ENCODE measurements at places on chromosomes 7 and 10.

GRCh38 chr10:62710182-62710581 is 94.3 kb upstream of the ADO start:
- no peak for DNase-seq

DNA sequence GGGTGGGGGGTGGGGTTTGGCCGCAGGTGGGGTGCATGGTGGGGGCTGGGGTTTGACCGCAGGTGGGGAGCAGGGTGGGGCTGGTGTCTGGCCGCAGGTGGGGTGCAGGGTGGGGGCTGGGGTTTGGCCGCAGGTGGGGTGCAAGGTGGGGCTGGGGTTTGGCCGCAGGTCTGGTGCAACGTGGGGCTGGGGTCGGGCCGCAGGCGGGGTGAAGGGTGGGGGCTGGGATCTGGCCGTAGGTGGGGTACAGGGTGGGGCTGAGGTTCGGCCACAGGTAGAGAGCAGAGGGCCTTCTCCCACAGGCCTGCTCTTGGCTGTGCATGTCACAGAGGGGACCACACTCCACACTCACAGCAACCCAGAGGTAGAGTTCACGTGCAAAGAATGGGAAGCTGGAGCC is 586.6 kb downstream of the PTPRN2 start:
- DNase-seq: no peak

DNA sequence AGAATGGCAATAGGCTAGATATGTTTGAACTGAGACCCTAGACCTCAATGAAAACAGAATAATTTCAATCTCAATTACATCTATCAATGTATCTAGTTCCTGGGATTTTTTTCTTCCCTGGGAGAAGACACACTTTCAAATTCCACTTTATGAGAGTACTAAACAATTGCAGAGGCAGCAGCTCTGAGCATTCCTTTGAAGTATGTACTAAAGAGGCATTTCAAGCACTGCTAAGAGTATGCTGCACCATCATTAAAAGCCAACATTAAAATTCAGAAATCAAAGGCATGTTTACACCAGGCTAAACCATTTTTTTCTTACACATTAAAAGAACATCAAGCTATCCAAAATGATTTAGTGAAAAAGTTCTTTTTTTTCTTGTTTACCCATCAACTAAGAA is 297.9 kb upstream of the CACNA2D1 start:
- DNase-seq: no peak

DNA sequence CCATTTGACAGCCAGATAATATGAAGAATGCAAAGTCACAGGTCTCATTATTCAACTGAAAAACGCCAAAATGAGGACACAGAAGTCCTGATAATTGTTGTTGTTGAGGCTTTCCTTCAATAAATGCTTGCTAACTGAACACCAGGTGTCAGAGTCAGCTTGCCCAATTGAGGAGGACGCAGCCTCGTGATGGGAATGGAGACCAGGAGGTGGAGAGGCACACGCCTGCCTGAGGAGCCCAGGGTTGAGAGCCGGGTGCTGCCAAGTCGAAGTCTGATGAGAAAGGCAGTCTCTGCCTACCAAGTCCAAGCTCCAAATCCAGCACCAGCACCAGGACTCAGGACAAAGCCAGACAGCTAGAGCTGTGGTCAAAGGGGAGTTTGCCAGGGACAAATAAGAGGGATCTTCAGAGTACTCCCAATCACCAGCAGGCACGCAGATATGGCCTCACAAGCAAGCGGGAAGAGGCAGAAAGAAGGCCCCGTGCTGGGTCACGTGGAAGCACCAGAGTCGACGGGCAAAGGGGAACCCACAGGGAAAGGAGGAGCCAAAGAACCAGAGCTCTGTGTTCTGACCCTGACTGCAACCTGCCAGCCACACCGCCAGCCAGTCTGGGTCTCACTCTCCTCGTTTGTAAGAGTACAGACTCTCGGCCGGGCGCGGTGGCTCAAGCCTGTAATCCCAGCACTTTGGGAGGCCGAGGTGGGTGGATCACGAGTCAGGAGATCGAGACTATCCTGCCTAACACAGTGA is 47.6 kb downstream of the VOPP1 start:
- DNase-seq: no peak

GRCh38 chr7:135886345-135887132 is 90.6 kb downstream of the MTPN start:
- no peak for DNase-seq

GRCh38 chr7:17307969-17308648 is 9.7 kb downstream of the AHR start:
- DNase-seq: no peak

GRCh38 chr7:148697256-148698006 is 1.3 kb upstream of the CUL1 start:
- DNase-seq: no peak

DNA sequence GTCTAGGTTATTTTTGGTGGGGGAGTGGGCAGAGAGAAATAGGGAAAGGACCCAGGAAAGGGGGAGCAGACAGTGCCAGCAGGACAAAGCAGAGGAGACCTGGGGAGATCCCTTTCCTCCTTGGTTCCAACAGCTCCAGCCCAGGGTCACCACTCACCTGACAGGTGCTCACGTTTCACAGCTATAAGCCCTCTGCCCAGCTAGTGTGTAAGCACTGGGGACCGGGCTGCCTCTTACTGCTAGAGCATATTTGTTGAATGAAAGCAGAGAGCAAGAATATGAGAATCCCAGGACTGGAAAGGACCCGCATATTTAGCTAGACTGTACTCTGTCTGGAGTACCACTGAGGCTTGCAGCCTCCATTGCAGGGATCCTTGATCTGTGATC is 6.7 kb downstream of the ZCCHC24 start:
- no peak for DNase-seq

DNA sequence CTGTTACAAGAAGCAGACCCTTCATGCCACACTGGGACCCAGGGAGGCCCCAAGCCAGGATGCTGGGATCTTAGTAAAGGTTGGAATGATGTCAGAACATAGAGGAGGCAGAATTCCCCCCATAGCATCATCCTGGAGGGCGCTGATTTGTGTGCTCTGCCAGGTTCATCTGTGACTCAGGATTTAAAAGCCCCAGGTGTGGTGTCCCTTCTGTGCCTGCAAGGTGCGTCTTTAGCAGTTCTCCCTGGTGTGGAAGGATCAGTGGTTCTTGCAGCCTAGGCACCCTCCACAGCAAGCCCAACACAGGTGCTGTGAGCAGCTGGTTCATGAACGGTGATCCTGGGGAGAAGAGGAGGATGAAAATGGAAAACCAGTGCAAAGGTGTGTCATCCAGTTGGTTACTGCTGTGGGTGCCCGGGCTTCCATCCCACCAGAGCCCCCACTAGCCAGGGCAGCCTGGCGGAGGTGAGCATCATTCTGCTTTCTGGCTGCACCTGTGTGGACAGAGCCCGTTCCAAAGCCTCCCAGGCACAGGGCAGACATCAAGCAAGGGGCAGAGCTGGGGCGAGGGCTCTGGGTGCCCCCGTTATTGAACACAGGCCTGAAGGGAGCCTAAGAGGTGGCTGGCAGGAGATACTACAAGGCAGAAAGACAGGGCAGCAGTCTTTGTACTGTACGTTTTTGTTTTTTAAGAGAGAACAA is 49.5 kb downstream of the IKZF1 start:
- no peak for DNase-seq

DNA sequence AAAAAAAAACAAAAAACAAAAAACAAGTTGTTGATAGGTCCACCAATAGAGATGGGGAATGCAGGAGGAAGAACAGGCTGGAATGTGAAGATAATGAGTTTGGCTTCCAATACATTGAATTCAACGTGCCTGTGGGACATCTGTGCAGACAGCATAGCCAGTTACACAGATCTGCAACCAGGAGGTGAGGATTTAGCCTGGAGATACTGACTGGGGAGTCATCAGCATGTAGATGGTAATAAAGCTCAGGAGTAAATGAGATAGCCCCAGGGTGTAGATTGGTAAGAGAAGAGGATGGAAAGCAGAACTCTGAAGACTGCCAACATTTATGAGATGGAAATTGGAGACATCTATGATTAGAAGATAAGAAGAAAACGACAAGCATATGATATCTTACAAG is 4.7 kb upstream of the TRIM8 start:
- DNase-seq: no peak

DNA sequence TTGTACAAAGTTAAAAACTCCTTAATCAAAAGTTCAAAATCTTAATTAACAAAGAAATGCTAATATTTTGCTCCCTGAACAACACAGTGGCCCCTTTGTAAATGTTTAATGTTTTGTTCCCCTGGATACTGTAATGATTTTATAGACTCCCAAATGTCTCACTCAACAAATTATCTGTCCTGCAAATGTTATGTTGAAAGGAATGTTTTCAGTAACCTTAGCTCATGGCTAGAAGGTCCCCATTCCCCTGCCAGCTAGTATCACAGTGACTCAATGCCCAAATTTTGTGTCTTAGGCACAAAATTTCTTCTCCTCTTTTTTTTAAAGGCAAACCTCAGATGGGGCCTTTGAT is 298.9 kb downstream of the ELMO1 start:
- no peak for DNase-seq

DNA sequence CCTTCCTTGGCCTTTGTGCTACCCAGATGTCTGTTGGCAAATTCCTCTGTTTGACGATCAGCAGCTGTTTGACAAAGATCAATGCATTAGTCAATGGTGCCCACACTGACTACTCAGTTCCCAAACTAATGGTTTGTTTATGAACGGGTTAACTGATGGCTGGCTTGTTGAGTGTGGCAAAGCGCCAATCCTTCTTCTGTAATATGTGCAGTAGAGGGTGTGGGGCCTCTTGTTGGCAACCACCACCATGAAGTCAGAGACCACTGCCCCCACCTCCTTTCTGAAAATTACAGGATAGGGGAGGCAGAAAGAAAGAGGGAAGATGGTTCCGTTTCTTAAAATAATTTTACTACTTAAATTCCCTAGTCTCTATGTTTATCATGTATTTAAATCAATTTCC is 2.6 kb upstream of the PLCE1 start:
- DNase-seq: no peak

DNA sequence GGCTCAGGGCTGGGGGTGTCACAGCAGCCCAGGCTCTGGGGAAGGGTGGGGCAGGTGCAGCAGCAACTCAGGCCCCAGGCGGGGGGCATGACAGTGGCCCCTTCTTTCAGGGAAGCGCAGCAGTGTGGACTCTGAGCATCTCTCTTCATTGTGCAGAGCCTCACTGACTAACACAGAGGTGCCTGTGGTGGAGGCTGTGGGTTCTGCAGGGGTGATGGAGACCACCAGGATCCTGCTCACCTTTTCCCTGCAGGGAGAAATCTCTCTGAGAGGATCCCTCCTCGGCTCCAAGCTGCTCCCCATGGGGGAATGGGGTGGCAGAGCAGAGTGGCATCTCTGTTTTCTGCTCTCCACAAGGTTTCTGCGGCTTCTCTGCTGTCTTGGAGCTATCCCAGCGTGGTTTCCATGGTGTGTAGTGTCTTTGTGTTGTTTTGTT is 37.8 kb upstream of the SHH start:
- no peak for DNase-seq

DNA sequence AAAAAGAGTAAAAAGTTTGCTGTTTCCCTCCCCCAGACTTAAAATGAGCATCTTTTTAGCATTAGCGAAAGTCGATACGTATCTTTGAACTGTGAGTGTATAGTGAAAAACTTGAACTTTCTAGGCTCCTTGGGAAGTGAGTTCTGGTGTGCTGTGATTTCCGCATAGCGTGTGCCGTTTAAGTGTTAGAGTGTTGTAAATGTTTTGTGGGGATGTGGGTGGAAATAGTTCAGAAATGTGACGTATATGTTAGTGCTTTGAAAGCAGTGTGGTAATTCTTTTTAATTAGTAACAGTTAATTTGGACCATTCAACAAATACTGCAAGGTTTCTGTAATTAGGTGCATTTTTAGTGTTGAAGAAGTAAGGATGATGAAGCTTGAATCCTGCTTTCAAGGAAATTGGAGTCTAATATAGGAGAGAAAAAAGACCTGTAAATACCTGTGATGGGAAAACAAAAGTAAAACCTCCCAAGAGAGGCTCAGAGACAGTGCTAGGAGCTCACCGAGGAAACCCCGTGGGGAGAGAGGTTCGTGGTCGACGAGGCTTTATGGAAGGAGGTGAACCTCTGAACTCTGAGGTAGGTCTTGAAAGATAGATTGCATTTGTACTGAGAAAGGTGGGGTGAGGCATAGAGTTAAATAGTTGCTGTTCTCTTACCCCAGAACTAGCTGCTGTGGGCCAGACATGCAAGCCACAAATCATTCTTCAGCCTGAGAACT is 40.8 kb downstream of the RBM33 start:
- DNase-seq: no peak

DNA sequence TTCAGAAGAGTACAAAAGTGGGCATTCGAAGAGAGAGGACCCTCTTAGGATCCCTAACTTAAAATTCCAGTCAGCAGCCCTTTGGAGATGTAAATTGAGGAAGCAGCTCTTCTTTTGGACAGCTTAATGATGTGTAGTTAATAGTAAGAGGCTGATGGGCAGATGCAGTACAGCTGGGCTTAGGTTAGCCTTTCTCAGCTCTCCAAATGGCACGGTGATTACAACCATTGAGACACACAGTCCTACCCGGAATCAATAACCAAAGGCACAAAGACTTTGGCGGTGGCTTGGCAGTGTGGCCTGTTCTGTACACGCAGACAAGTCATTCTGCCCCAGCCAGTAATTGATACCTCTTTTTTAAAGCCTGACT is 26.8 kb downstream of the GAD2 start:
- no peak for DNase-seq

DNA sequence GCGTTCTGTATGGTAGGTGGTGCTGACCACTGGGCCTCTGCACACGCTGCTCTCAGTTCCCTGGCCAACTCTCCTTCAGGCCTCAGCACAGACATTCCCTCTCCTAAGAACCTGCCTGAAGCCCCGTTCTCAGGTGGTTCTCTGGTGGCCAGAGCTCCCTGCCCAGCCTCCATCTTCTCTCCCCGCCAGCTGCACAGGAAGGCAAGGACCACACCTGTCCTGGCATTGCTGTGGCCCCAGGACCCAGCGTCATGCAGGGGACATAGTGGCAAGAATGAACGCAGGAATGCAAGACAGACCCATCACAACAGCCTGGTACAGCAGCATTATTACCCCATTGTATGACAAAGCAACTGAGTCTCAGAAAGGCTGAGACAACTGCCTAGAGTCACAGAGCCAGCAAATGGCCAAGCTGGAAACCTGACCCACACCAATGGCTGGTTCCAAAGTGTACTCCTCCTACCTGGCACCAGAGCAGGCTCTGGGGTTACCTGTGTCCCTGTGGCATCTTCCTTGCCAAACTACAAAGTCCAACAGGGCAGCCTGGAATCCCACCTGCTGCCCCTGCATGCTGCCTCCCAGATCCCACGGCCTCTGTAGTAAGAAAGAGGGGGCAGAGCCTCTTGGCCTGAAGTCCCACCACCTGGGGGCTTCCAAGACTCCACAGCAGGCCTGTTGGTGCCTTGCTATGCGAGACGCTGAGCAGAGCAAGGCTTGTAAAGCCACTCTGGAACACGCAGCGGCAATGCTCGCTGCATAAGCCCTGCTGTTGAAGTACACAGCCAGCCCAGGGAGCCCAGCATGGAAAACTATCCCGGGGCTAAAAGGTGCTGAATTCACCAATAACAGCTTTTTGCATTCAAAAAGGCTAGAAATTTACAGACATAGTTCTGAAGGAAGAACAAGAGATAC is 73.3 kb downstream of the CHST15 start:
- no peak for DNase-seq

- no peak for DNase-seq
Observed at GRCh38 chr7:2460188-2460587, 16.0 kb downstream of the GRIFIN start.

Measured in NCI-H2171 (cell line).